Stimulated activated CD4-positive, alpha-beta T cell treated with anti-CD3 and anti-CD28 coated beads, Interleukin-12 subunit alpha, Interleukin-12 subunit beta, amount 100 ng/mL, for 4 hours (primary cell): ENCODE measurements at places on chromosomes 7 and 10.

- DNase-seq, result no peak
These were observed 591.1 kb downstream of the SDK1 start for GRCh38 chr7:3892157-3892556.

- no peak for DNase-seq
These were observed 102.5 kb downstream of the IMMP2L start for GRCh38 chr7:111459757-111460280.

- DNase-seq, result no peak
These were observed 2.4 kb upstream of the GLCCI1 start for GRCh38 chr7:7966141-7966734.

DNA sequence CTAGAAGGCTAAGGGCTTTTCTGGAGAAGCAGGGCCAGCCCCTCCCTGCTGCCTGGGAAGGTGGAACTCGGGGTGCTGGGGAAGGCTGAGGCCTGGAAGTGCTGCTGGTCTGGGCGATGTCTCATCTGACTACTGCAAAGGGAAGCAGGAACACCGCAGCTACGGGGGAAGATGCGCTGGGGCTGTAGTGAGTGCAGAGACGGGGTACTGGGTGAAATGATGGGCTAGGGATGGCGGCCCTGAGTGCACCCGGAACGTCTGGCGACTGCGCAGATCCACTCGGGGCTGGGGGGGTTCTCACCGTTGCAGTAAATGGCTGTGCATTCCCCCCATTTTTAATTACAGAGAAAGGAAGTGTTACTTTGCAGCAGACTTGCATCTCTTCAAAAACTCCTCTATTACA, 195.4 kb upstream of the ADARB2 start:
- DNase-seq, result no peak

- no peak for DNase-seq
These were observed 52.7 kb upstream of the DKK1 start for GRCh38 chr10:52261362-52261761.
